Smooth muscle cell of the coronary artery (primary cell): ENCODE measurements at places on chromosomes 13 and 19. TPM values are rescaled to one million over a fixed set of nuclear protein-coding genes. Genes with fewer than 3 reads are reported as not detected.

The IRS2 gene
- 0.38 and 2.1 TPM in 2 replicates for total RNA-seq

The SARS2 gene
- 9.1 and 11.0 TPM in 2 replicates for total RNA-seq

The TRIM13 gene
- total RNA-seq: 11.7 and 16.9 TPM in 2 replicates

The SULT2A1 gene
- not detected in 2 replicates for total RNA-seq

The PROSER3 gene
- total RNA-seq: 0.47 and 3.0 TPM in 2 replicates

The FFAR2 gene
- total RNA-seq: not detected in 2 replicates

The MEDAG gene
- 19.7 and 171 TPM in 2 replicates for total RNA-seq

The FPR3 gene
- total RNA-seq: 0.23 TPM in 1 of 2 replicates, not detected in the other

The PRODH2 gene
- total RNA-seq: not detected in 2 replicates

The MEX3D gene
- total RNA-seq: 29.7 and 35.6 TPM in 2 replicates

The ERF gene
- 10.6 and 20.4 TPM in 2 replicates for total RNA-seq

The ZNF132 gene
- 5.9 and 8.3 TPM in 2 replicates for total RNA-seq

The S1PR2 gene
- 9.3 and 22.9 TPM in 2 replicates for total RNA-seq

The DMWD gene
- 14.3 and 21.6 TPM in 2 replicates for total RNA-seq

The ZC3H13 gene
- 10.2 and 11.3 TPM in 2 replicates for total RNA-seq
